ENCODE measurements at places on chromosomes 4 and X.

DNA sequence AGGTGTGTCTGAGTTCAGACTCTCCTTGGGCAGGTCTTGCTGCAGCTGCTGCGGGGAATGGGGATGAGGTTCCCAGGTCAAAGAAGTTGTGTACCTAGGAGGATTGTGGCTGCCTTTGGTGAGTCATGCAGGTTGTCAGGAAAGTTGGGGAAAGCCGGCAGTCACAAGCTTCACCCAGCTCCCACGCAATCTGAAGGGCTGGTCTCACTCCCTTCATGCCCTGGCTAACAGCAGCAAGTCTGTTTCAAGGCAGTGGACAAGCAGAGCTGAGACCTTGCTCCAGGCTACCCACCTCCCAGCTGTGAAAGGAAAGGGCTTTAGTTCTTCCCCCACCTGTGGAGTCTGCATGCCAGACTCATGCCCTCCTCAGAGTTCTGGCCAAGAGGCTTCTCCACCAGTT lies 287.2 kb downstream of the DTHD1 start:
- no peak for DNase-seq

DNA sequence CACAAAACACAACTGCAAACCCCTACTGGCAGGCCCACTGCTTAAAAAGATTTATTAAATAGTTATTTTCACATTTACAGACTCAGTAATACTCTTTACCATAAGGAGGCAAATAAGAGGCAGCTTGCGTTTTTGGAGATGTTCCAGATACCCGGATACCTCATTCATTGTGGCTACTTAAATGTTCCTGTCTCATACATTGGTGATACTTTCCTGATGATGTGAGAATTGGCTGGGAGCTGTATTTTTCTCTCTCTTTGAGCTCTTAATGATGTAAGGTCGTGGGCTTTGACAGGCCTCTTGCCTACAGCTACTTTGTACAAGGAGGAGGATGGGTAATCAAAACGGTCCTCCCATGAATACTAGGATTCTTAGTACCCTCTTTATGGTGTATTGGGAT lies 101.5 kb downstream of the AKAP4 start:
- no peak for DNase-seq

- DNase-seq, result no peak
Observed at GRCh38 chr4:7632341-7632740, 197.6 kb upstream of the PSAPL1 start.

DNA sequence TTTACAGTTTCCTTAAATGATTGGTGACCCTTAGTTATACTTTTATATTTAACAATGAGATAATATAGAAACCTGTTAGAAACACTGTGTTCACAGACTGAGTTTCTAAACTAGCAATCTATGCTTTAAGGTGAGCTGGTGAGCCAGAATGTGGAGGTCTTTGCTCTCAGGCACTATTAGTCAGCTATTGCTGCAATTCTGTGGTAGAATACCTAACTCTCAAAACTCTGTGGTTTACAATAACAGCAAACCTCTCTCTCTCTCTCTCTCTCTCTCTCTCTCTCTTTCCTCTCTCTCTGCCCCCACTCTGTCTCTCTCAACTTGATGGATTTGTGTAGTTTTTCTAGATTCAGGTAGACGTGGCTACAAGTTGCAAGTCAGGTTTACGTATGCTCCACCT lies 17.6 kb upstream of the LCORL start:
- no peak for DNase-seq

- DNase-seq, result no peak
Observed at GRCh38 chr4:56251556-56251955, 135.7 kb downstream of the AASDH start.

DNA sequence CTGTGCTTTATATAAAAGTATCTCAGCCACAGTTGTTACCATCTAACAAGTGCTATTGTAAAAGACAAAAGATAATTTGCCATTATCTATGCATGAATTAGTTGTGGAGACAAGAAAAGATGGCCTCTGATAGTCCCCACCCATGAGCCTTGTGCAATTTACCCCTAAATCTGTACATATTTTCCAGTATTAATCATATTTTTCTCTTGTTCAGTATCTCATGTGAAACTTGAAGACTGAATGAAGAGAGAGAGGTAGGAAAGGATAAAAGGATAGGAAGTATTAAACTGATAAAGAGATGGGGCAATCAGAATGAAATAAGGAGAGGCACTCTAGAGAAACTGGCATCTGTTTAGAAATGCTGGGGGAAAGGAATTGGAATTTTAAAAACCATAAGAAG lies 3.7 kb downstream of the MYOZ2 start:
- DNase-seq, result no peak

DNA sequence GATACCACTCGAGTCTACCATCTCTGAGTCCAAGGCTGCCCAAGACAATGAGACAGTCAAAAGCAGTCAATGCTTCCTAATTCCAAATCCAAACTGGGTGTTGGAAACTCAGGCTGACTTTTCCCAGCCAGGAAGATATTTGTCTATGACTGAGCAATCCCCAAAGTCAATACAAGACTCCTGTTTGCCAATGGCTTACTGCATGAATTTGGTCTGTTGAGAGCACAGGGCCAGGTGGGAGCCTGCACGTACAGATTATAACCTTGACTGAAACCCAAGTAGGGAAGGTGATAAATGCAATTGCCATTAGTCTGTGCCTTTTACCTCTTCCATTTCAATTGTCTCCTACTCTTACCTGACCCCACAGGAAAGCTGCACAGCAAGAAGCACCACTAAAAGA lies 72.6 kb upstream of the PPARGC1A start:
- no peak for DNase-seq

- no peak for DNase-seq
Observed at GRCh38 chrX:155179346-155179997, 36.8 kb upstream of the VBP1 start.

DNA sequence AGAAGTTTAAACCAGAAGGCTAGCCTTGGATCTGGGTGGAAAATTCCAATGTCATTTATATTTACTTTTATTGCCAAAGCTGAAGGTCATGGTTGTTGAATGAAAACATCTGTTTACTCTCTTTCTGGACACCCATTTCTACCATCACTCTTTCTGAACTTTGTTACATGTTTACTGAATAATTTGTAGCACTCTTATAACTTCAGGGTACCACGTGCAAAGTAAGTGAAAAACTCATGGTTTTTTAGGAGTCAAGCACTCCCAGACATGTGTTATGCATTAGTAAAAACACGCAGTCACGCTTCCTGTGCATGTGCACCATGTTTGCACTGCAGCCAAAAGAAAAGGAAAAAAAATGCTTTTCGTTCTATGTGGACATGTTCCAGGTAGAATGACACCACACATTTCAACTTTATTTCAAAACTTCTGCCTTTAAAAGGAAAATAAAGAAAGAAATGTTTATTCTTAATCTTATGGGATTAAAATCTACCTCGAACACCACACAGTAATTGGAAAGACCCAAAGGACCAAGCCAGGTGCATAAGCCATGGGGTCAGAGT lies 31.4 kb upstream of the ADH1C start:
- DNase-seq, result no peak

GRCh38 chr4:23934223-23934622 lies 44.4 kb upstream of the PPARGC1A start:
- no peak for DNase-seq

GRCh38 chr4:150782311-150782710 lies 200.4 kb downstream of the MAB21L2 start:
- no peak for DNase-seq

GRCh38 chr4:138409670-138410069 lies 167.5 kb upstream of the SLC7A11 start:
- no peak for DNase-seq

DNA sequence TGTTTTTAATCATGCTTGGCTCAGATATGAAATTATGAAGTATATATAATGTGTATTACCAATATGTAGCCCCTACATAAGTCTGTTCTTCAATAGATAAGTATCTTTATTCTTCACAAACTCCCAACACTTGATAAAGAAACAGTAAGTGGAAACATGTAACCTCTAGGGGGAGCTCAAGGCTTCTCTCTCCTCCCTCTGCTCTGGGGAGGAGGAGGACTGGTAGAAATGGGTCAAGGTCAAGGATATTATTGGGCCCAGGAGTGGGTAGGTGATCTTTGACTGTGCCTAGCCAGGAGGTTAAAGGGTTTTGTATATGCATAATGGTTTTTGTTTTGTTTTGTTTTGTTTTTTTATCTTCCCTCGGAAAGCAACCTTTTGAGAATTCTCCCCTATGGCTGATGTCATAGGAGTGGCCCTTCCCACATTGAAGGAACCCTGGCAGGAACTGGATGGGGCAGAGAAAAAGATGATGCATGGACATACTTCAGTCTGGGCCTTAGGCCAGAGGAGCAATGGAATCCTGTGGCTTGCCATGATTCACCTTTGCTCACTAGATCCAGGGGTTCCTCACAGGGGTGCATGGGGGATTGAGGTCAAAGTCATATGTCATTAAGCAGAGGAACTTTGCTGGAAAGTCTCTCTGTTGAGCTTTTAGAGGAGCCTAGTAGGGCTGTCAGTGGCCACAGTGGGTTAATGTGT lies 460.3 kb downstream of the MID1IP1 start:
- peak; percentile 50 for DNase-seq

DNA sequence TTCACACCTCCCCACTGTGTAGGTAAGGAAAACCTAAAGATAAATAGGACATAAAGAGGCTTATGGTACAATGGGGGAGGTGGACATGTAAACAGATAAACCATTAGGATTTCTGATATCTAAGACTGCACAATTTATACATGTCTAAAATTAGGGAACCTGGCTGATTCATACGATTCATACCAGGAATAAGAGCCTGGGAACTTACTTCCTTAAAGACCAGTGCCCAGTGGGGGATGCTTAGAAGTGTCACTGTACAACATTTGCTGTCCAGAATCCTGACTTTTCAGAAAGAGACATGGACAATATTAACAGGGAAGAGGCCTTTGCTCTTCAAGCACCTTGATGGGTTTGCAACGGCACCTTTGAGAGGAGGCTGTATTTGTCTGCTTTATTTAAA lies 116.8 kb upstream of the KIT start:
- no peak for DNase-seq

Measured in NCI-H524 (cell line).